ENCODE measurements at places on chromosomes 2 and 18. TPM values are rescaled to one million over a fixed set of nuclear protein-coding genes. Genes with fewer than 3 reads are reported as not detected.

Gene MYOM1
- polyA plus RNA-seq = 0.06 TPM

DNA sequence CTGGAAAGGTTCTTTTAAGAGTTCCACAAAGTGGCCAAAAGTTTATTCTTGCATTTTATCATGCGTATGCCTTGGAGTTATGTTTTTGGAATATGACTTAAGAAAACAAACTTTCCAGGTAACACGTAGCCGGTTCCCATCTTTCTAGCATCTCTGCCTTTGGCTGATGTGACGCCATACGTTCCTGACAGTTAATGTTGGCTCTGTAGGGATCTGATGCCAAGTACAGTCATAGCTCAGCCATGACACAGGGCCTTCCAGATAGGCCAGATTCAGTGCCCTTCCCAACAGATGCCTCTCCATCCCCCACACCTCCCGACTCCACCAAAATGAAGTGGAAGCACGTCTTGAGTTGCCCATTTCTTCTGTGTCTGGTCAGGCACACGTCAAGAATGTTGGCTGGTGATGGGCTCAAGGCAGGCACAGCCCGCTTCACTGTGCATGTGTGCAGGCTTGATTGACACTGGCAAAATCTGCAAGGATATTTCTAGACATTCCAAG is 51.0 kb upstream of the THOC1 start:
- no peak overlapping the region for H3K27ac ChIP-seq
- no peak overlapping the region for H3K4me3 ChIP-seq
- no peaks in the 10 kb centered on the region for H3K27me3 ChIP-seq
- DNase-seq = no peak
- no peaks in the 10 kb centered on the region for H3K4me1 ChIP-seq
- no peaks in the 10 kb centered on the region for H3K36me3 ChIP-seq

DNA sequence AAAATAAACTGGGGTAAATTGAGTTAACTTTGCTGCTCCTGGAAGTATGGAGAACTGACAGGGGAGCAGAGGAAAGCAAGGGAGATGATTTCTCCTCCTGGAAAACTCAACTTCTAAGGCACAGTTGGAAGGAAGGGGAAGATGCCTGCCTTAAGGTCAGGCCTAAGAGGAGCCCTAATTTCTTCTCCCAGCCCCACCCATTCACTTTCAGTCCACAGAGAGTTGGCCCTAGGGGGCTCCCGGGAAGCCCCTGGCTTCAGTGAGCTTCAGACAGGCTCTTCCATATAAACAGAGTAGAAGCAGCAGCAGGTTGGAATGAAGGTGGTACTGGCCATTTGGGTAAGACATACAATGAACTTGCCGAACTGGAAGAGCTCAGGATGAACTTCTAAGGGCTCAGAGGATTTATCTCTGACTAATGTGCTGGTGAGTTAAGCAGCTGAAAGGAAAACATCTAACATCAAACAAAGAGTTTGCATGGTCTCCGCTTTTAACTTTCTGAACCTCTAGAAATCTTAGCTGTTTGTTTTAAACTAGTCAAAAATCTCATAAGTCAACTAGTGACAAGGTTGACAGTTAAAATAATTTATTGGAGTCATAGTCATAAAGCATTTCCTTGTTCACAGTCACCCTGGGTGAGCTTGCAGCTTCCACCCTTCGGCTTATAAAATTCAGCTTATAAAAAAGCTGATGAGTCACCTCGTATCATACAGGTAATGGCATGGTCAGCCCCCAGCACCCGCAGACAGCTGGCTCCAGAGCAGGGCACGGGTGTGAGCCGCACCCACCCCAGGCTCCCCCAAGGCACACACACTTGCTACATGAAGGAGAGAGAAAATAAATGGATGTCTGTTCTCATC is 9.8 kb downstream of the MALL start:
- H3K36me3 ChIP-seq = no peaks in the 10 kb centered on the region
- H3K4me1 ChIP-seq = no peaks in the 10 kb centered on the region
- DNase-seq = peak; percentile 14
- no peaks in the 10 kb centered on the region for H3K27me3 ChIP-seq

- no peak overlapping the region for H3K4me3 ChIP-seq
- H3K4me1 ChIP-seq = no peaks in the 10 kb centered on the region
- no peaks in the 10 kb centered on the region for H3K36me3 ChIP-seq
- DNase-seq = no peak
- H3K27me3 ChIP-seq = no peaks in the 10 kb centered on the region
- no peak overlapping the region for H3K27ac ChIP-seq
These were observed 28.0 kb downstream of the STAT4 start for GRCh38 chr2:191122638-191123294.

- H3K27ac ChIP-seq = no peak overlapping the region
- DNase-seq = no peak
- no peaks in the 10 kb centered on the region for H3K36me3 ChIP-seq
- H3K27me3 ChIP-seq = no peaks in the 10 kb centered on the region
- no peak overlapping the region for H3K4me3 ChIP-seq
These were observed 71.4 kb downstream of the BOD1L2 start for GRCh38 chr18:57218281-57218680.

DNA sequence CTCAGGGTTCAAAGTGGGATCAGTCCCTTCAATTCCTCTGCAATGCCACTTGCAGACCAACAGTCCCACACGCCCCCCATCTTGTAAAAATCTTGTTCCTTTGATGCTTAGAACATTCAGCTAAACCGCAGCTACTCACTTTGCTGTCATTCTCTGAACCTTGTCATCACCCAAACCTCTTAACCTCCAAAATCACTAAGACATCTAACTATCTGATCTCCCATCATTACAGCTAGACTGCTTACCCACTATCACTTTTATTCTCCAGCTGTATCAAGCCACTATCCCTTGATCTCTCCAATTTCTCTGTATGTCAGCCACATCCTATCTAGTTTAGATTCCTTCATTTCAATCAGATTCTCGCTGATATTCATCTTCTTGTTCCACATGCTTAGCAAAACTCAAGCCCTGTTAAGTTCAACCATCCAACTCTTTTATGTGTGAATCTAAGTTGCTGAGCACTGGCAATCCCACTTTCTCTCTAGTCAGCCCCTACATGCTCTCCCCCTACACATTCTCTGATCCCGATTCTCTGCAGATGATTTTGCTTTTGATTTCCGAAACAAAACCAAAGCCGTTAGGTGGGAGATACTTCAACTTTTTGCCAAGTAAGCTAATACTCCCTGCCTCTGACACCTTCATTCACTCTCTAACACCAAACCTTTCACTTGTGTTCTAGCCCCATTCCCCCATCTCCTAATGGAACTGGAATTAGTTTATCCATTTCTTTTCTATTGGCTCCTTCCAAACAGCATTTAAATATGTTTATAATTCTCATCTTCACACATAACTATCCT is 4.6 kb downstream of the GTF3C2 start:
- H3K36me3 ChIP-seq = peaks cover 5% of the 10 kb centered on the region
- no peak overlapping the region for H3K27ac ChIP-seq
- DNase-seq = no peak
- H3K4me3 ChIP-seq = no peak overlapping the region
- no peaks in the 10 kb centered on the region for H3K4me1 ChIP-seq

Gene SERPINB7
- polyA plus RNA-seq = not detected

Gene GREB1
- polyA plus RNA-seq = 7.9 TPM

Gene COQ10B
- 1.7 TPM for polyA plus RNA-seq

Gene KCNG2
- 0.71 TPM for polyA plus RNA-seq

Gene CD226
- polyA plus RNA-seq = not detected

Gene AFF3
- polyA plus RNA-seq = 0.27 TPM

Gene ANKRD23
- polyA plus RNA-seq = 3.4 TPM

DNA sequence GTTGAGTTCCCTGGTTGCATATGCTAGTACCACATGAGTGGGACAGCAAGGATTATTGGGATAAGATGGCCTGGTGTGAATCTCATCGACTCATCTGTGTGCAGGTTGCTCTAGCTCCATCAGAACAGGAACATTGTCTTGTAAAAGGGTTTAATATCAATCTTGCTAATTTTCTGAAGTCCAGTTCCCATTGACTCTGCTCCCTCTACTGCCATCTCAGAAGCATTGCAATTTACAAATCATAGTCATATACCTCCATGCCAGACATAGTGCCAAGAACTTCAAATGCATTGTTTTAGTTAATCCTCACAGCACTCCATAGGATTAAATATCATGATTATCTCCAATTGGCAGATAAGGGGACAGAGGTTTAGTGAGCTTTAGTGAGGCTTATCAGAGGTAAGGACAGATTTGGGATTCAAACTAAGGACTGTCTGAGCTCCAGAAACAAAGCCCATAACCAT is 4.8 kb upstream of the STAT4 start:
- DNase-seq = no peak
- H3K4me3 ChIP-seq = no peak overlapping the region
- H3K4me1 ChIP-seq = peaks cover 4% of the 10 kb centered on the region

Gene UGT1A7
- polyA plus RNA-seq = not detected

Gene MEP1B
- not detected for polyA plus RNA-seq

GRCh38 chr2:216590780-216591179 is 42.4 kb upstream of the IGFBP2 start:
- H3K4me1 ChIP-seq = peaks cover 2% of the 10 kb centered on the region
- no peak overlapping the region for H3K4me3 ChIP-seq
- H3K27me3 ChIP-seq = no peaks in the 10 kb centered on the region

DNA sequence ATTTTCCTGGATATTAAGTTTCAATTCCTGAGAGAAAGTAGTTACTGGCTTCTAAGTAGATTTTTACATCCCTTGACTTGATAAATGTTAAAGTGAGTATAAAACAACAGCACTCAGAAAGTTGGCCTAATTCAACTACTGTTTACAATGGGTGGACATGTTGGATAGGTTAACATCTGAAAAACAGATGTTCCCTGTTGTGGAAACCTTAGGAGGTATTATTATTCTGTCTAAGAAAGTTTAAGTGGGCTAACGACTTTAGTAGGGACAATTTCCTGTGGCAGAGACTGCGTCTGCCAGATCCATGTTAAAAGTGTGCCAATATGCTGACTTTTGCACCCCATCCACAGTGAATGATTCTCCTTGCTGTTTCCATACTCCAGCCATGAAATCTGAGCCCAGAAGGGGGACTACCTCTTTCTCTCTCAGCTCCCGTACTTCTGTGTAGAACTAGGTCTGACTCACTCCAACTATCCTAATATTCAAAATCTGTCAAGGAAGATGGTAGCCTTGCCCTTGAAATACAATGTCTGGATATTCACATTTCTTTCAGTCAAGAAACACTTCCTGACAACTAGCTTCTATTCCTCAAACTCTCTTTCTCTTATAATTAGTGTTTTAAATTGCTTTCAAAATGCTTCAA is 327.5 kb upstream of the HNRNPA3 start:
- no peak overlapping the region for H3K4me3 ChIP-seq
- H3K36me3 ChIP-seq = no peaks in the 10 kb centered on the region

DNA sequence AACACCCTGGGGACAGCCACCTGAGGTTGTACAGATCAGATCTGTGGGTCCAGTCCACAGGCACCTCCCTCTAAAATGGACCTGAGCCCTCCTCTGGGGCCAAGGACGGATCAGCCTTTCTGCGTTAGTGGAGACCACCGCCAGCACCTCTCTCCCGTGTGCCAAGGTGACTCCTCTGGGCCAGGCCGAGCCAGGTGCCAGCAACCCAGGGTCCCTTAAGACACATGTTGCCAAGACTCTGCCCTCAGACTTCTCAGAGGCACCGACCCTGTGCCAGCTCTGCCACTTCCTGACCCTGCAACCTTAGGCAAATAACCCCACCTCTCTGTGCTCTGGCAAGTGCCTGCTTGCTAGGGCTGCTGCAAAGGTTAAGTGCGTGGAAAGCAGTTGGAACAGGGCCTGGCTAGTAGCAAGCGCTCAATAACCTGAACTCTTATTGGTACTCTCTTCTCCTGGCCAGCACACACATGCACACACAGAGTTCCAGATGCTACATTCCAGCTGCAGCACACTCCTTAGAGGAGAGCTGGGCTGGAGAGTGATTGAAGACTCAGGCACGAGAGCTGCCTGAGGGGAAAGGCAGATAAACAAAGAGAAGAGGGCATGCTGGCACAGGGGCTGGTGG is 105.6 kb downstream of the TNS1 start:
- no peak for DNase-seq
- no peak overlapping the region for H3K4me3 ChIP-seq
- no peaks in the 10 kb centered on the region for H3K27me3 ChIP-seq
- H3K4me1 ChIP-seq = no peaks in the 10 kb centered on the region
- no peaks in the 10 kb centered on the region for H3K36me3 ChIP-seq

Gene NEUROD1
- polyA plus RNA-seq = 0.08 TPM

DNA sequence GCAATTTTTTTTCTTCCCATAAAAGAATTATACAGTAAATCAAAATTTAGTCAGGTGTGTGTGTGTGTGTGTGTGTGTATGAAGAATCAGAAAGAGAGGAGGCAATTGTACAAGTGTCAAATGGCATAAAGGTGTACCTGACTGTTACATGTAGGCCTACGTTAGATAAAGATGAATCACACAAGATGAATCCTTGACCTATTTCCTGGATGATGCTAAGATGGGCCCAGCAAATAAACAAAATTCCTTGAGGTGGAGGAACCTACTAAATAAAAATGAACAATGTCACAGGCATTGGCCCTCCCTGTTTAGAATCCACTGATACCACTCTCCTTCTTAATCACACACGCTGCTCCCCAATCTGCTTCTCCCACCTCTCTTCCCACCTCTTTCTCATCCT is 79.7 kb upstream of the LRATD1 start:
- H3K36me3 ChIP-seq = no peaks in the 10 kb centered on the region
- no peaks in the 10 kb centered on the region for H3K27me3 ChIP-seq

- no peaks in the 10 kb centered on the region for H3K4me1 ChIP-seq
- no peak overlapping the region for H3K27ac ChIP-seq
- no peak for DNase-seq
- no peak overlapping the region for H3K4me3 ChIP-seq
- H3K36me3 ChIP-seq = no peaks in the 10 kb centered on the region
These were observed 87.4 kb upstream of the AGAP1 start for GRCh38 chr2:235406430-235406829.

- no peak for DNase-seq
- no peaks in the 10 kb centered on the region for H3K4me1 ChIP-seq
- no peak overlapping the region for H3K4me3 ChIP-seq
- H3K36me3 ChIP-seq = no peaks in the 10 kb centered on the region
- H3K27ac ChIP-seq = no peak overlapping the region
- H3K27me3 ChIP-seq = no peaks in the 10 kb centered on the region
These were observed 24.2 kb downstream of the TRAPPC8 start for GRCh38 chr18:31918733-31919132.

GRCh38 chr2:128809259-128809636 is 490.6 kb upstream of the HS6ST1 start:
- no peaks in the 10 kb centered on the region for H3K27me3 ChIP-seq
- H3K4me3 ChIP-seq = no peak overlapping the region
- no peak for DNase-seq
- H3K27ac ChIP-seq = no peak overlapping the region
- no peaks in the 10 kb centered on the region for H3K4me1 ChIP-seq

Gene GPR155
- polyA plus RNA-seq = 0.26 TPM

GRCh38 chr2:20110876-20111275 is 59.4 kb upstream of the LAPTM4A start:
- no peak overlapping the region for H3K27ac ChIP-seq
- DNase-seq = no peak
- no peak overlapping the region for H3K4me3 ChIP-seq
- H3K36me3 ChIP-seq = no peaks in the 10 kb centered on the region
- no peaks in the 10 kb centered on the region for H3K4me1 ChIP-seq

Measured in H1 (cell line).